ENCODE measurements at places on chromosomes 2 and 18.

- DNase-seq = no peak
Observed at GRCh38 chr2:98715812-98716451, 15.0 kb downstream of the MGAT4A start.

GRCh38 chr2:200454927-200455801, 54.7 kb downstream of the KCTD18 start:
- DNase-seq = peak; percentile 65

DNA sequence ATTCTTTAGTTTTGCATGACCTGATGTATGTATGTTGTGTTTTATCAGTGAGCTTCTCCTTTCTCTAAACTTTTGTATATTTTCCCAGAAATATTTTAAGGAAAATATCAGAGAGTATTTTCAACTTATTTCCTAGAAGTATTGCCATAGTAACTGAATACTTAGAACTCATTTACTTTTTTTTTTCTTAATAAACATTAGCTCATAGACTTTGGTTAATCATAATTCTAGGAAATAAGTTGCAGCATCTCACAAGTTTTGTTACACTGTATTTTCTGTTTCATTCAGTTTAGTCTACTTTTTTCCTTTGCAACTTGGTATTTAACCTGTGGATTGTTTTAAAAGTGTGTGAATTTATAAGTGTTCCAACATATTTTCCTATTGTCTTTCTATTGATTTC, 27.5 kb downstream of the SMCHD1 start:
- DNase-seq = no peak

GRCh38 chr2:240645346-240645745, 20.1 kb downstream of the GPR35 start:
- no peak for DNase-seq

- no peak for DNase-seq
Observed at GRCh38 chr2:169260846-169261642, 101.3 kb downstream of the LRP2 start.

DNA sequence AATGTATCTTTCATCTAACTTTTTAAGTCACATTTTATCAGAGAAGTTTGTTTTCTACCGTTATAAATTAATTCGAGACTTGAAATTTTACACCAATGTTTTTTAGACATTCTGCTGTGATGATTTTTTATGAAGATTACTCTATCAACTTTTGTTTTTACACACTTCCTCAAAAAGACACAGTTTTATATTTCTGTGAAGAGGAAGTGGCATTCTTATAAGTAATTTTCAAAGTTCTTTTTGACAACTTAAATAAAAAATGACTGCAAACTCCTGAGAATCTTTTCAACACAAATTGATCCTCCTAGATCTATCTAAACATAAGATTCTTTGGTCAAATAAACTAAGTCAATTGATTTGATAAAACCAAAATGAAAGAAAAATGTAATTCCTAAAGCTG, 13.7 kb downstream of the ANKRD44 start:
- no peak for DNase-seq

- no peak for DNase-seq
Observed at GRCh38 chr2:202120828-202121227, 47.8 kb downstream of the KIAA2012 start.

- no peak for DNase-seq
Observed at GRCh38 chr2:9952856-9953503, 1.5 kb downstream of the GRHL1 start.

GRCh38 chr2:206115026-206115578, 29.1 kb upstream of the INO80D start:
- no peak for DNase-seq

DNA sequence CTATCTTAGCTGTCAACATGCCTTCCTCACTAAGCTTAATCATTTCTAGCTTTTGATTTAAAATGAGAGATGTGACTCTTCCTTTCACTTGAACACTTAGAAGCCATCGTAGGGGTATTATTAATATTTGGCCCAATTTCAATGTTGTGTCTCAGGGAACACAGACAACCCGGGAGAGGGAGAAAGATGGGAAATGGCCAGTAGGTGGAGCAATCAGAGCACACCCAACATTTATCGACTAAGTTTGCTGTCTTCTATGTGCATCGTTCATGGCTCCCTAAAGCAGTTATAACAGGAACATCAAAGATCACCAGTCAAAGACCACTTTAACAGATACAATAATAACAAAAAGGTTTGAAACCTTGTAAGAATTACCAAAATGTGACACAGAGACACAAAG, 110.2 kb downstream of the OLA1 start:
- DNase-seq = no peak

DNA sequence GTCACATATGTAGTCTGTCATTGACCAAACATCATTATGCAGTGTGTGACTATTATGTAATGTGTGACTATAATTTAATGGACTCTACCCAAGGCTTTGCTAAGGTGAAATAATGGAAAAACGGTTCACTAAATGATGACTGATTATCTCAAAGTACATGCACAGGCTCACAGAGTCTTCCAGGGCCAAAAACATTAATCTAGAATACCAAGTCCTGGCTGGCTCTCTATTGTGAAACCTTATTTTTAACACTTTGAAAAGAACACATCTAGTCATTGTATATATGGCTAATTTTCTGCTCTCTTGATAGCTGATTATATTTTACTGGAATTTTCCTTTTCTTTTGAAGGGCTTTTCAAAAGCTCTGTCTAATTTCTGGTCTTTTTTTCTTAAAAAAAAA, 102.9 kb upstream of the THUMPD2 start:
- DNase-seq = peak; percentile 6

DNA sequence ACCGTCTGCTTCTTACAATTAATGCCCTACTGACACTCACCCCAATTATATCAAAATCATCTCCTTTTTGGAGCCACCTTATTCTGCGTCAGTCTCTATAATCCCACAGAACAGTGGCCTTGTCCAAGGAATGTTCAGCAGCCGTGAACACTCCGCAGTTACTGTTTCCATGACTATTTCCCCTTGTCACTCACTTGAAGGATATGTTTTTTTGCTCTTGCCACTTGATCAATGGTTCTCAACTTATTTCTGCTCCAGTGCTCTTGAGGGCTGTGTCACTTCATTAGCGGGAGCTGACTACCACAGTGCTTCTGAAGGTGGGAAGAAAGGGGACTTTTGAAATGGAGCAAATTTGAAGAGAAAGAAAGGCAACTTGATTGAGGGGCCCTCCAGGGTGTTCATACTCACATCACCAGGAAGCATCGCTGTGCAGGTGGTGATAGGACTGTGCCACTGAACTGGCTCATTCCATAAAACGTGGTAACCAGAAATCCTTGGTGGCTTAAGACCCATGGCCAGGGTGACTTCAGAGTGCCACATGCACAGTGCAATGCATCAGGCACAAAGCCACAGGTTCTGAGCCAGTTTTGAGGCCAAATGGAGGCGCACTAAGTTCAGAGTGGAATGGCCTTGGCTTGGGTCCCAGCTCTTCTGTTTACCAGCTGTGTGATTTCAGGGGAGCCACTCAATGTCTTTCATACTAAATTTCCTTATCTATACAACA, 320.6 kb upstream of the RAB12 start:
- no peak for DNase-seq

- peak; percentile 47 for DNase-seq
Observed at GRCh38 chr2:157789933-157790511, 86.1 kb downstream of the ACVR1 start.

DNA sequence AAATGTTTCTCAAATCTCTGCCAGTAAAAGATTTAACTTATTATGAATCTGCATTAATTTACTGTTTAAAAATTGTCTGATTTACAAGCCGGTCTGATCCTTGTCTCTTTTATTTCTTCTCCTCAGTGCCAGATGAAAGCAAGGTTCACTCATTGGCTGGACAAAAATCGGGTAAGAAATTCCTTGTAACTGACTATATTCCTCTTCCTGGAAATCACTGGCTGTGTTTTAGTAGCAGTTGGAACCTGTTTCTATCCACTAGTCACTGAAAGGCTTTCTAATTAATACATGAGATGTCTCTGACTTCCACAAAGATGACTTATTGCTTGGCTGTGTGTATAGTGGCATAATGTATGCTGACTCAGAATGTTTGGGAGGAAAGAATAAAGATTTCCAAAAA, 436.6 kb upstream of the NRP2 start:
- DNase-seq = no peak

DNA sequence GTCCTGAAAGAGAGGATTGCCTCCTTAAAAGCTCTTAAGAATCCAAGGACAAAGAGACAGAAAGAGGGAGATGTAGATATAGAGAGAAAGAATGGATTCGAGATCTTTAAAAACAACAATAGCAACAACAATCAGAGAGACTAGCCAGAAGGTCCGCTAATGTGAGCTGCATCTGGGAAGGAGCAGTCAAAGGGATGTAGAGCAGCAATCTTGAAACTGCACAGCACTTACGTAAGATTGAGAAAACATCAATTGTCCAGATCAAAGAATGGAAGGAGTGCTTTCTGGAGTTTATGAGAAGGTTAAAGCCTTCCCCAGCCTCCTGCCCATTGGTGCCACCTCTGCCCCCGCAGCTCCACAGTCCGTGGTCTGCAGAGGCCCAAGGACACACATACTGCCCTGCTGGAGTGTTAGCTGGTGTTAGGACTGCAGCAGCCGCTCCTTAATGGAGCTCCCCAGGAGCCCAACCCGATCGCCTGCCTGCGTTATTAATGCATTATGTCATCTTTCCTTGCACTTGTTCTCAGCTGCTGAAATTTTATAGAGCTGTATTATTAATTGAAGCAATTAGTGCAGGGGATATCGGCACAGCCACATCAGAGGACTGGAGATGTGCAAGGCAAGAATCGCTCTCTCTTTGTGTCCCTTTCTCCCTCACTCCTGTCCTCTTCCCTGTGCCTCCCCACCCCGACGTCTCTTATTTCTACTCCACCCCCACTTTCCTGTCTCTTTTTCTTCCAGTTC, 94.2 kb upstream of the STPG4 start:
- no peak for DNase-seq

GRCh38 chr18:8938817-8939216, 163.7 kb upstream of the NDUFV2 start:
- DNase-seq = no peak

DNA sequence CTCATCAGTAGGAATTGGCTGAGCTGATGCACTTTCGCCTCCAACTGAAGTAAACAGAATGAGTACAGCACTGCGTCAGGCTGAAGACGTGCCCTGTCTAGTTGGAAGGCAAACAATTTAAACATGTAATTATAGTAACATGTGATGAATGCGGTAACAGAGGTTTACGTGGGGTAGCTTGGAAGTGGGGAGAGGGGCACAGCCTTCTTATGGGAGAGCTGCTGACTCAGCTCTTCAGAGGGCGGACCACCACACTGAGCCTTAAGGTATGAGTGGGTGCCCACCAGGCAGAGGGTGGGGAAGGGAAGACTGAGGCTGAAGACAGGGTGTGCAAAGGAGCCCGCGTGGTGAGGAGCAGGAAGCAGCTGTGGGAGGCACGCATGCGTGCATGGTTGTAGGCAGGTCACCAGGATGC, 6.2 kb upstream of the EHD3 start:
- DNase-seq = no peak

GRCh38 chr2:98617149-98617548, 8.8 kb downstream of the UNC50 start:
- DNase-seq = no peak

GRCh38 chr18:62236252-62236651, 49.2 kb downstream of the RELCH start:
- DNase-seq = no peak

- no peak for DNase-seq
Observed at GRCh38 chr2:24189551-24189950, 14.7 kb downstream of the FAM228A start.

GRCh38 chr2:112055730-112056625, 909 bp downstream of the TMEM87B start:
- DNase-seq = peak; percentile 99

GRCh38 chr18:9365406-9365805, 30.8 kb downstream of the TWSG1 start:
- DNase-seq = peak; percentile 26

- no peak for DNase-seq
Observed at GRCh38 chr18:3836483-3837335, 386.7 kb downstream of the TGIF1 start.

DNA sequence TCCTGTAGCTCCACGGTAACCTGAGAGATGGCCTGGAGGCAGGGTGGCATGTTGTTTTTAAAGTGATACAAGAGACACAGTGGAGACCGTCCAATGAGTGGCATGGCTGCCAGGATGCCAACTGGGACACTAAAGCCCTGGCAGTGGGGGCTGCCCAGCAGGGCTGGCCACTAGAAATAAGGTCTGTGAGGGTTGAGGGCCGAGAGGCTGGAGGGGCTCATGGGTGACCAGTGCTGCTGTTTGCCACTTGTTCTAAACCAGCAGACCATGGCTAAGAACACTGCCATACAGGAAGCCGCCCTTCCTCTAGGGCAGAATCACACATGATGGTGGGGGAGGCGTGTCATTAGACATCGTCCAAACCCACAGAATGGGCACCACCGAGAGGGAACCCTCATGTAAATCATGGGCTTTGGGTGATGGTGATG, 71.9 kb downstream of the ALPK2 start:
- no peak for DNase-seq

DNA sequence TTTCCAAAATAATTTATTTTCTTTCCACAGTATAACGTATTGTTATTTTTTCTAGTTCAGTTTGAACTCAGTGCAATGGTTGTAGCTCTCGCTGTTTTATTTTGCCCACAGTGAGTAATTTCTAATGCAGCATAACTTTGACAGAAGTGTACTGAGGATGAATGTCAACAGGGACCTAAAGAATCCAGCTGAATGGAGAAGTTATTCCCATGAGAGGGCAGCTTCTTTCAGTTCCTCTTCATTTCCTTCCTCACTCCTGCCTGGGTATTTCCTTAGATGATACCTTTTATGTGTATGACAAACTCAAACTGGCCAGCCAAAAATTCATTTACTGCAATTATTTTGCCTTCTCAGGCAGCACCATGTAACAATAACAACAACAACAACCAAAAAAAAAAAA, 1223.1 kb upstream of the ZEB2 start:
- peak; percentile 12 for DNase-seq

DNA sequence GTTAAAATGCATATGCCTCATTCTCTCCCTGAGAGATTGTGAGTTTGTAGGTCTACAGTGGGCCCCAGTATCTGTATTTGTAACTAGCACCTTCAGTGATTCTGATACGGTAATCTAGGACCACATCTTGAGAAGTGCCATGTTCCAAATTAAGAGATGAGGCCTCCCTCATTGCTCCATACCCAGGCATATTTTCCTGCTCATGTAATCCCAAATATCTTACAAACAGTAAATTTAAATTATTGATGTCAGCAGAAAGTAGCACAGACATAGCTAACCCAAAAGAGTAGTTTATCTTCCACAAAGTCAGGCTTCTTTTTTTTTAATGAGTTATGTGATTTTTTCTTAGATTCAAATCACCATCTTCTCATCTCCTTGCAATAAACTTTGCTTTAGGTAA, 263.8 kb downstream of the SETBP1 start:
- no peak for DNase-seq

DNA sequence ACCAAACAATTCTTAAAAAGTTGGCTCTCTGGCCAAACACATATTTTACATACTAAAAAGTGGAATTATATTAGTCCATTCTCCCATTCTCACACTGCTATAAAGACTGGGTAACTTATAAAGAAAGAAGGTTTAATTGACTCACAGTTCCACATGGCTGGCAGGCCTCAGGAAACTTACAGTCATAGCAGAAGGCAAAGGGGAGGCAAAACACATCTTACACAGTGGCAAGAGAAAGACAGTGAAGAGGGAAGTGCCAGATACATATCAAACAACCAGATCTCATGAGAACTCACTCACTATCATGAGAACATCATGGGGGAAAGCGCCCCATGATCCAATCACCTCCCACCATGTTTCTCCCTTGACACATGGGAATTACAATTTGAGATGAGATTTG, 42.6 kb downstream of the EDAR start:
- no peak for DNase-seq

- peak; percentile 53 for DNase-seq
Observed at GRCh38 chr2:105747991-105748390, 3.3 kb downstream of the NCK2 start.
